Eye (tissue), 1 donor: ENCODE measurements at places on chromosomes 3 and 15.
A peak's percentile ranks its signal among the peaks of the same experiment; 100 is the strongest.

GRCh38 chr3:8489278-8489792 lies 12.3 kb upstream of the LMCD1 start:
- DNase-seq = no peak

DNA sequence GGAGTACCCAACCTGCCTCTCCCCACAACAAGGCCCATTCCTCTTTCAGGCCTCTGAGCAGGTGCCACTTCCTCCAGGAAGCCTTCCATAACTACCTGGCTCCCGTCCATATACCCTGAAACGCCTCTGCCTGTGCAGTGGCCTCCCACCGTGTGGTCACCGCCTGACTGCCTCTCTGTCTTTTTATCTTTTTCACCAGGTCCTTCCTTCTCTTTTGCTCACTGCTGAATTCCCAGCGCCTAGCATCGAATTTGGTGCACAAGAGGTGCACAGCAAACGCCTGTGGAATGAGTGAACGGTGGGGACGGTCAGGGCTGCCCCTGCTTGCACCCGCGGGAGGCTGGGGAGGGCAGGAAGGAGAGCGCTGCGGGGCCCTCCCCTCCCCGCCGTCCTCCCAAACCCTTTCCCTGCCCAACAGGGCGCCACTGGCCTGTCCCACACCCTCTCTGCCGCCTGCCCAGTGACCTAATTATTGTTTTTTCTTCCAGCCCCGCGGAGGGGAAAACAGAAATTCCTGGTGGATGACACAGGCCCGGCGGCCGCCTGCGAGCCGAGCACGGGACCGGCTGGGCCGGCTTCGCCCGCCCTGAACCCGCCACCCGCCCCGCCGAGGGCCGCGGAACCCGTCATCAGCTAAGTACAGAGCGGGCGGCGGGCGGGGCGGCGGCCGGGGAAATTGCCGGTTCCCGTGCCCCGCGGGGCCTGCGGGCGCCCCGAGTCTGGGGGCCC lies 140.1 kb downstream of the SMAD6 start:
- DNase-seq = peak; percentile 92

DNA sequence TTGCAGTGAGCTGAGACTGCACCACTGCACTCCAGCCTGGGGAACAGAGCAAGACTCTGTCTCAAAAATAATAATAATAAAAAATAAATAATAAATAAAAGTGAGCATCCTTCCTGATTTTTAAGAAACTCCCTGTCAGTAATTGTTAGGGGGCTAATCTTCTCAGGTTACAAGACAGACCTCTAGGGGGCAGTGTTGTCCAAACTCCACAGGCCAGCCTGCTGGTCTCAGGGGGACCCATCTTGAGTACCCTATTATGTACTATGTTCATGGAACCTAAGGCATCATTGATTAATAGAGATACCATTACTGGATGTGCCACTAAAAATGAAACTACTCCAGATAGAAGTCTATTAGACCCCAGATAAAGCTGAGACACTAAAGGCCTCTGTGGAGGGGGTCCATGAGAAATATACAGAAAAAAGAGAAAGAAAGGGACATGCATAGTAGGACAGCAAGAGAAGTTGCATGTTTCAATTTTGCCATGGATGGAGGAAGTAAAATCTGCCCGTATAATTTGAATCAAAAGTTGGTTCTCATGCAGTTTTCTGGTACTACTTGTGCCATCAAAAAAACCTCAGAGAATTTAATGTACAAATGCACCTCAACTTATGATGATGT lies 85.5 kb upstream of the CDV3 start:
- no peak for DNase-seq

DNA sequence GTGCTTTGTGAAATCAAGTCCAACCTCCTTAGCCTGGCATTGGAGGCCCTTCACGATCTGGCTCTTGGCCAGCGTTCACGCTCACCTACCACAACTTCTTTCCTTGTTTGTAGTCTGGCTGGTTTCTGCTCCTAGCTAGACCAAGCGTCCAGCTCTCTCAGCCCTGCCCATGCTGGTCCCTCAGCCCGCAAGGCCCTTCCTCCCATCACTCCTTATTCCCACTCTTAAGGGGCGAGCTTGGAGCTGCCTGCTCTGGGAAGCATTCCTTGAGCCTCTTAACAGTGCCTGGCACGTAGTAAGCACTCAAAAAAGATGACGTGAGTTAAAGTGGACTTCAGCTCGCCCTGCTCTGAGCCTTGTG lies 8.7 kb downstream of the SLC6A6 start:
- no peak for DNase-seq

- DNase-seq = no peak
These were observed 299 bp downstream of the PAQR9 start for GRCh38 chr3:142963234-142963515.

DNA sequence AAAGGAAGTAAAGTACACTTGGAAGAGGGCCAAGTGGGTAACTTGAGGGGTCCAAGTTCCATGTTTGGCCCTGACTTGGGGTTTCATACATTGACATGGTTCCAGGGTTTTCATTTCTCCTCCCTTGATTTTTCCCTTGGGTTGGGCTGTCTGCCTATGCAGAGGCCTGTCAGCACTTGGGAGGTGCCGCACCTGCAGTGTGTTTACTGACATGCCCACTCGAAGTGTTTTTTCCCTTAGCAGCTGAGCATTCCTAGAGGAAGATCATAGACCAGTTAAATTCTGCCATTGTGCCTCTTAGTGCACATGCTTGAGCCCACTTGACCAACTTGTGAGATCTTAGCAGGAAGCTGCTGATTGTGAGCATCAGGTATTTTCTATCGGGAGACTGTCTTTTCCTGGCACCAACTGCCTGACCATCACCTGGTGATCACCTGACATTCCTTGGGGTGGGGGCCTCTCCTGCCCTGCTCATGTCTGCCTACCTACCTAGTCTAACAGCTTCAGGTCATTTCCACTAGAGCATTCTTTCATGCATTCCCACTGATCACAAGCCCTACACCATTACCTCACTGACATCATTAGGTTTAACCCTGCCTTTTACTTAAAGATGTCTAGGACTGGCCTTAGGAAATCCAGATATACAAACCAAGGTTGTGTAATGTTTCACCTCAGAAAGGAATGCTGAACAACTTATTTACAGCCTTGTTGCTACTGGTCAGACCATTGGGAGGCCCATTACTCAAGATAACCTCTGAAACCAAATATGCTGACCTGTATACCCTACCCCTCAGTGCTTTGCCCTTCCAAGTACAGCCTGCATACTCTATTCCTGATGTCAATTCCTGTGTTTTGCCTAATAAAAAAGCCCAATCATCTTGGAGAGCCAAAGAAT lies 68.3 kb downstream of the CD47 start:
- no peak for DNase-seq

GRCh38 chr3:67593761-67594234 lies 60.6 kb downstream of the SUCLG2 start:
- DNase-seq = no peak

DNA sequence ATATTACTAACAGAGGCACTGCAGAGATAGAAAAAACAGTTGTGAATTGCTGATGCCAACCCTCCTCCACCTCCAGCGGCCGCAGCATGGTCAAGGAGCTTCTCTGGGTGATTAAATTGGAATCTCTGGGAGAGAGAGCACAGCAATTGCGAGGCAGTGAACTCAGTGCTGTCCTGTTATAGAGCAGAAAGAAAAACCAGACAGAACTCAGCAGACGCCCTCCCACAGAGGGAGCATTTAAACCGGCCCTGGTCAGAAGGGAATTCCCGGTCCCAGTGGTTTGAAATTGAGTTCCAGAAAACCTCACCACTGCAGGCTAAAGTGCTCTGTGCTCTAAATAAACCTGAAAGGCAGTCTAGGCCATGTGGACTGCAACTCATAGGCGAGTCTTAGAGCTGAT lies 175.4 kb downstream of the SQOR start:
- no peak for DNase-seq
